Fibroblast of the aortic adventitia (primary cell): ENCODE measurements at places on chromosomes 1 and 21. TPM values are rescaled to one million over a fixed set of nuclear protein-coding genes. Genes with fewer than 3 reads are reported as not detected.

DNA sequence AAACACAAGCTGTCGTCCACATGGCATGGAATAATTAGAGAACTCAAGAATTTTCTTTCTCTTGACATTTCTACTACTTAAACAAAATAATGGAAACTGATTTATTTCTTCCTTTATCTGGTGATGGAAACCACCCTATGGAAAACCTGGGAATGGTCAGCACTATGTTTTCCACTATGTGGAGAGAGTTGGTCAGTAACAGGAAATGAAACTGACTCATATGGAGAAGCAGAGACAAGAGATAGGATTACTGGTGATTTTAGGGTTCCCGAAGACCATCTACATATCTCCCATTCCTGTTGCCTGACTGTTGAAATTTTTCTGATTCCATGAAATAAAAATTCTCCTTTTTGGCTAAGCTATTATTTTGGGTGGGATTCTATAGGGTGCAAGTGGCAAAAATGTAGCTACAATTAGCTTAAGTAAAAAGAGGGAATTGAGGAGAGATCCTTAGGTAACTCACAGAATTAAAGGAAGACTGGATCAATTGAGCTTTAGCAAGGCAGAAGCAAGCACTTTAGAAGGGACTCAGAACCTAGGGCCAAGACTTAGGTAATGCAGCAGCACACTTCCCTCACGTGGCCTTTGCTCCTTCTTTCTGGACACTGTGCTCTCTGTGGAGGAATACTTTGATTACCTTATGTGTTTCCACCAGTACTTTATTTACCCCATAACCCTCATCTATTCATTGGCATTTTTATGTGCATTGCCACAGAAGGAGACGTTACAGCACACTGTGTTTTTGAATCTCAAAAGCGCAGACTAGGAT is 89.6 kb downstream of the LEPR start:
- DNase-seq = peak; percentile 70

DNA sequence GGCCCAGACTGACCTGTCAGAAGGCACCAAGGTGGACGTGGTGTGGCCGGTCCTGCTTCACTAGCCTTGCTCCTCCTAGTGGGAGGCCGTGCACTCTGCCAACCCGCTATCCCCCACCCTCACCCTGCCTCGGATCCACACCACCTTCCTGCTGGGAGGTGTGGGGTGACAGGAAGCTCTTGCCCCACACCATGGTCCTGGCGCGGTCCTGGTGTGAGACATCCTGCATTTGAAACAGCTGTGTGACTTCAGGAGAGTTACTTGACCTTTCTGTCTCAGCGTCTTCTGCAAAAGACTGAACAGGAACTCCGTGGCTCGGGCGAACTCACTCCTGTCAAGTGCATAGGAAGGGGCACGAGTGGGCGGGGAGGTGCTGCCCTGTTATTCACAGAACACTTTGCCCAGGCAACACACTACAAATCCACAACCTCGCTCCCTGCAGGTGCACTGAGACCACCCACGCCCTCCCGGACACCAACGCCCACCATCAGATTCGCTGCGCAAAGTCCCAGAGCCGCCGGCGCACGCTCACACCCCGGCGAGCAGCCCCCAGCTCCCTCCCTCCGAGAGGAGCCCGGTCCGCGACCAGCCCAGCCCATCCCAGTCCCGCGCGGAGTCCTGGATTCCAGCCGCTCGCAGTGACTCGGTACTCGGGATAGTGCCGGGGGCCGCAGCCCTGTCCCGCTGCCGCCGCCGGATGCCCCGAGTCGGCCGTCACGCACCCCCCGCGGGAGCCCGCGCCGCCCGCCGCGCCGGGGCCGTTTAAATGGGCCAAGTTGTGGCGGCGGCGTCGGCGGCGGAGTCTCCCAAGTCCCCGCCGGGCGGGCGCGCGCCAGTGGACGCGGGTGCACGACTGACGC is at the start of gene SAMD11:
Gene SAMD11 (plus strand): TSS at position 793 of the 860 bp plus-strand sequence. CDS start 509 bp downstream, outside the sequence.
- DNase-seq = peak; percentile 67

DNA sequence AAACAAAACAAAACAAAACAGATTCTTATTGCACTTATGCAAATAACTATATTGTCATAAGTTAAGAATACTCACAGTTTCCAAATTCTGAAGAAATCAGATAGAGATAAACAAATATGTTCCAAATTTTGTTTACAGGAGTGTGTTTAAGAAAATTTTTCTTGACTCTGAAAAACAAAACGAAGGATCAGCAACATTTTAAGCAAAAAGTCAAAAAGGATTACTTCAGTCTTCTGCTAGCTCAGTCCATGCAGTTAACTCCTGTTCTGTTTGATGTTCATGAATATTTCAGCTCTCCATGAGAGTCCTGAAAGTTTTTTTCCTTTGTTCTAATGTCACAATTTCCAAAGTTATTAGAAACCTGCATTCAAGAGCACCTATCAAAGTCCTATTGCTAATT is 33.2 kb upstream of the KLF18 start:
- DNase-seq = no peak

DNA sequence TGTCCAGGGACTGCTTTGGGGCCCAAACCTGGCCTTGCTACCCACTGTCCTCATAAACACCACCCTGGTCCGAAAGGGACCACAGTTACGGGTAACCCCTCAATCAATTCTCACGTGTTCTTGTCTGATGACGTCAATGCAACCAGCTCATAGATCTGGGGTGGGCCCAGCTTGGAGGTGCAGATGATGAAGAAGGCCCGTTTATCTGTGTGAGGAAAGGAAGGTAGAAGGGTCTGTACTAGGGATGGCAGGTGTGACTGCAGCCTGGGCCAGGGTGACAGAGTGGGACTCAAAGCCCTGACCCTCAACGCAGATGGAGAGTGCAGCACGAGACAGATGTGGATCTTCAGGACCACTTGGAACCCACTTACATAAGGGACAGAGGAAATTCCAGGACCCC is 22.1 kb downstream of the LRRC71 start:
- no peak for DNase-seq

DNA sequence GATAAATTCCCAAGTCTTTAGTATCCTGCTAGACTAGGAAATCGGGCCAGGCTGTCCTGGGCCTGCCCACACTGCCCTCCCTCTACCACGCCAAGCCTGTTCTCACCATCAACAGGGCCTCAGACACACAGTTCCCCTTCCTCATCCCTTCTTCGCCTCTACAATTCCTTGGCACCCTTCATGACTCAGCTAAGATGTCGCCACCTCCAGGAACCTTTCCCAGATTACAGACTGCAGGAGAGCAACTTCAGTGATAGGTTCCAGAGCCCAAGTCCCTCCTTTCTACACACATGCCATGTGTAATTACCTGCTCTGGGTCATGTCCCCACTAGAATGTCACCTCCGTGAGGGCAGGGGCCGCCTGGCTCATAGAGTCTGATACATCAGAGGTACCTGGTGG is 3.3 kb downstream of the RIMS3 start:
- DNase-seq = no peak

DNA sequence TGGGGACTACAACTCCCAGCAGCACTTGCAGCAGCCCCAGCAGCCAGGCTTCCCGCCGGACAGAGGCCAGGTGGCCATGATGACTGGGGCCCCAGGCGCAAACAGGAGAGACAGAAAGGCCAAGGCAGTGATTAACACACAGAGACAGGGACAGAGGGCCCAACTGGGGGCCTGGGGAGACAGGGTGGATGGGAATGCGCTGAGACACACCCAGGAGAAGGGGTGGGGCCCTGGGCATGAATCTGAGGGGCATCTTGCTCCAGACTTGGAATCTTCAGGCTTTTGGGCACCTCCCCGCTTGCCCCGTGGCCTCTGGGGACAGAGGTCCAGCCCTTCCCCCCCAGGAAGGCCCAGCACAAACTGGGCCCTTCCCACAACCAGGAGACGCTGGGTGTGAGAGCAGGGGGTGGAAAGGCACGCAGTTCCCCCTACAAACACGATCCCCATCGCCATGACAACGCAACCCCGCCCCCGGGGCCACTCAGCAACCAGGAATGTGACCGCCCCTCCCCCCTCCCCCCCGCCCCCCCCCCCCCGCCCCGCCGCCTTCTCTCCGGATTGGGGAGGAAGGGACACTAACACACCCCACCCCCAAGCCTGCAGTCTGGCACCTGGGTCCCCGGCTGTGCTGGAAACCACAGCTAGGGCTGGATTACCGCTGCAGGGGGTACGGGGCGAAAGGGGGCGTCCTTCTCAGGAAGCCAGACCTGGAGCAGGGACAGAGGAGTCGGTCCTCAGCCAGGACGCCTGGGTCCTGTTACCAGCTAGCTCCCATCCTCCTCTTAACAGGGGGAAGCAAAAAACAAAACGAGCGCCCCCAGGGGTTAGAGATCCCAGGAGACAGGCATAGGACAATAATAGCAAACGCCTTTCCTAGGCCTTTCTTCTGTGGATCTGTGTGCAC is 4.5 kb downstream of the HDGF start:
- peak; percentile 95 for DNase-seq

DNA sequence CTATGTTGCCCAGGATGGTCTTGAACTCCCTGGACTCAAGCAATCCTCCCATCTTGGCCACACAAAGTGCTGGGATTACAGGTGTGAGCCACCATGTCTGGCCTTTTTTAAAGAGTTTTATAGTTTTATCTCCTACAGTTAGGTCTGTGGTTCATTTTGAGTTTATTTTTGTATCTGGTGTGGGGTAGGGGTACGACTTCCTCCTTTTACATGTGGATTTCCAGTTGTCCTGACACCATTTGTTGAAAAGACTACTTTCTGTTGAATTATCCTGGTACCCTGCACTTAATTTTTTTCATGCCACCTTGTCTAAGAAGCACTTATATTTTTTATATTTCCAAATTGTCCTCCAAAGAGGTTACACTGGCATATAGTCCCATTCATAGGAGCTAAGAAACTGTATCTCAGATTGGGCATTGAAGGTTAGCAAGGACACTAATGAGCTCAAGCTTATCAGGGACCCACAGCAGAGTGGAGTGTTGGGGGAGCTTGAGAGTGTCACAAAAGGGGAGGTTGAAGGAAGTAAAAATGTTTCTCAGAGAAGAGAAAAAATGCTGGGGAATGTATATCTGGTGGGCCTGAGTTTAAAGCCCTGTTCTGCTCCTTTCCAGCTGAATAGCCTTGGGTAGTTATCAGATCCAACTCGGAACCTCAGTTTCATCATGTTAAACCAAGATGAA is 23.4 kb upstream of the MEF2D start:
- DNase-seq = no peak

DNA sequence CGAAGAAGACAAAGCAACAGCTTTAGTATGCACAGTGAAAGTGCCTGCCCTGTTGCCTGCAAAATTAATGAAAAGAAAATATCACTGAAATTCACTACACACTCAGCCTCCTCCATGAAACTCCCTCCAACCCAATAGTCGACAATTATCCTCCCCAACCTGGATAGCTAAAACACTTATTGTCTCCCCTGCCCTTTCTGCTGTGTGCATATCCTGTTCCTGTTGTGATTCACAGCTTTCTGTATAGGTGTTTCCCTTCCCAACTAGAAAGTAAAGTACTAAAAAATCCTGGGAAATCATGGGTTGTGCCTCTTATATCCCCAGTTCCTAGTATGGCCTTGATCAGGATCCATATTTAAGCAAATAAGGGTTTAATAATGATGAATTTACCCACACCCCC is 412.1 kb downstream of the LTN1 start:
- DNase-seq = no peak

DNA sequence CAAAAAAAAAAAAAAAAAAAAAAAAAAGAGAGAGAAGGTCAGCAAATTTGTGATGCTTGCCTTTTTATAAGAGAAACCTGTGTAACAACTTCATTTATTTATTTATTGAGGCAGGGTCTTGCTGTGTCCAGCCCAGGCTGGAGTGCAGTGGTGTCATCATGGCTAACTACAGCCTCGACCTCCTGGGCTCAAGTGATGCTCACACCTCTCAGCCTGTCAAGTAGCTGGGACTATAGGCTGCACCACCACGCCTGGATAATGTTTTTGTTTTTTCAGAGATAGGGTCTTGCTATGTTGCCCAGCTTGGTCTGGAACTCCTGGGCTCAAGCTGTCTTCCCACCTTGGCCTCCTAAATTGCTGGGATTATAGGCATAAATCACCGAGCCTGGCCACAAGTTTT is 42.4 kb downstream of the DHCR24 start:
- DNase-seq = no peak

DNA sequence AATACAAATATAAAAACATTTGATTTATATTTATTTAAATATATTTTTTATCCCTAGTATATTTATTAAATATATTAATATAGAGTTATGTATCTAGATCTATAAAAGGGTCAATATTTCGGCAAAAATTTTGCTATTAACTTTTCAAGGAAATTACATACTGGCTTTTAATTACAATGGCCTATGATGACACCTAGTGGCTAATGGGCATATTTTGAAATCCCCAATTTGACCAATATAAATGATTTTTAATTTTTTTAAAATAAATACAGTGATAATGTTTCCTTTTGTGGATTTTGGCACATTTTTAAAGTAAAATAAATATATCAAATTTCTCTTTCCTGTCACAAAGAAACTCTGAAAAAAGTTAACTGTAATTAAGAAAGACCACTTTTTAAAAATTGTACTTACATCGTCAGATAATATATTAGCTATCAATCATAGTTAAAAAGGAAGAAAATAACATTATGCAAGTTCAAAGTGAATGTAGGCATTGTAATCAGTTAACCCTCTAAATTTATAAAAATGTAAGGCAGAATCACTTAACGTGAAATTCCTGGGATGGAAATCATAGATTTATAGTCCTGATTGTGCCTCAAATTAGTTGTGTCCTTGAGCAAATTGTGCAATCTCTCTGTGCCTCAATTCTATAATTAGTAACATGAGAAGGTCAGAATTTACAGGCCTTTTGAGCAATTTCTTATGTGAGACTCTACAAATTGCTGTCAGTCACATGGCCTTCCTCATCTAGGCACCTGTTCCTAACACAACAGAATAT is 25.6 kb upstream of the RGS13 start:
- peak; percentile 71 for DNase-seq

DNA sequence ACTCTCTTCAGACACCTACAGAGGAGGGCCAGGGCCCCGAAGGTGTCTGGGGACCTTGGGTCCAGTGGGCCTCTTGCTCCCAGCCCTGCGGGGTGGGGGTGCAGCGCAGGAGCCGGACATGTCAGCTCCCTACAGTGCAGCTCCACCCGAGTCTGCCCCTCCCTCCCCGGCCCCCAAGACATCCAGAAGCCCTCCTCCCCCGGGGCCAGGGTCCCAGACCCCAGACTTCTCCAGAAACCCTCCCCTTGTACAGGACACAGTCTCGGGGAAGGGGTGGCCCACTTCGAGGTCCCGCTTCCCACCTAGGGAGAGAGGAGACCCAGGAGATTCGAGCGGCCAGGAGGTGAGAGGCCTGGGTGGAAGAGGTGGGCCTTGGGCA is 3.7 kb downstream of the ADAMTSL4 start:
- no peak for DNase-seq

The CYP4A11 gene
- total RNA-seq = not detected in 2 replicates

The SYPL2 gene
- 0.25 and 1.7 TPM in 2 replicates for total RNA-seq

The ZNF648 gene
- not detected in 2 replicates for total RNA-seq

The S100B gene
- total RNA-seq = 1.1 and 1.2 TPM in 2 replicates

The C8A gene
- total RNA-seq = not detected in 2 replicates

The RASAL2 gene
- 30.5 and 32.6 TPM in 2 replicates for total RNA-seq
